ENCODE measurements at places on chromosomes 7 and 10.

GRCh38 chr7:98907570-98907969 lies 29.2 kb downstream of the TRRAP start:
- no peak for DNase-seq

GRCh38 chr10:58952747-58953466 lies 223.5 kb upstream of the PHYHIPL start:
- DNase-seq, result peak; percentile 61

DNA sequence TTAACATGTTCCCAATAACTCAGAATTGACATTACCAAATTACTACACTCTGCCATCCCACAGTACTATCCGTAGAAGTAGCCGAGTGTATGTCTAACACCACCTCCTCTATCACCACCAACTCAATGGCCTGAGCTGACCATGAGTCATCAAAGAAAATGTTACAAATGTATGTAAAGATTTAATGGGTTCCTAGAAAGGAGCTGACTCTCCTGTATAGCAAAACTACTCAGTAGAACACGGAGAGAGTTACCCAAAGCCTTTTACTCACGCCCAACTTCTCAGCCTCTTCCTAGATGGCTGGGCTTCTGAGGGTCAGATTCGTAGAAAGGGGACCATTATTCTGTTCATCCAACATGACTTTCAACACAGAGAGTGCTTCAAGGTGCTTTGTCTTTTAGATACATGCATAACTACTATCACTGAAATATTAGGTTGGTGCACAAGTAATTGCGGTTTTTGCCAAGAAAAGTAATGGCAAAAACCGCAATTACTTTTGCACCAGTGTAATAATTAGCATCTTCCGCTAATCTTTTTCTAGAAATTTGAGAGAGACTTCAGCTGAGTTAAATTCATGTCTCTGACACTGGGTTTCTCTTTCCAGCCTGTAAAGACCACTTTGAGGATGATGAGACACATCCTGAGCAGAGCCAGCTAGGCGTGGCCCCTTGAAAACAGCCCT lies 24.0 kb upstream of the NANOS1 start:
- DNase-seq, result peak; percentile 53

GRCh38 chr7:134963036-134963435 lies 23.3 kb upstream of the AGBL3 start:
- DNase-seq, result no peak

DNA sequence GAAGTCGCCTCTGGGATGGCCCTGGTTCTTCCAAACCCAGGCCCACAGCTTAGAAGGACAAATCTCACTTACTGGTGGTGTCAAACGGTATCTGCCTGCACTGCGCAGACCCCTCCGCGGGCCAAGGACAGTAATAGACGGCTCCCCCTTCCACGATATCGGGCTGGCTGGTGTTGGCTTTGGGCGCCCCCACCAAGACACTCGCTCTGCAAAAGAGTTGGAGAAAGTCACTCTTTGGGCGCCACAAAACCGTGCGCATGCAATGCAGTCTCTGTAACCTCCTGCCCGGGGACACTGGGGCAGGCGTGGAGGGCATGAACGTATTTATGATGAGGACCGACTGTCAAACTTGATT lies 1.1 kb downstream of the ITGA8 start:
- DNase-seq, result no peak

DNA sequence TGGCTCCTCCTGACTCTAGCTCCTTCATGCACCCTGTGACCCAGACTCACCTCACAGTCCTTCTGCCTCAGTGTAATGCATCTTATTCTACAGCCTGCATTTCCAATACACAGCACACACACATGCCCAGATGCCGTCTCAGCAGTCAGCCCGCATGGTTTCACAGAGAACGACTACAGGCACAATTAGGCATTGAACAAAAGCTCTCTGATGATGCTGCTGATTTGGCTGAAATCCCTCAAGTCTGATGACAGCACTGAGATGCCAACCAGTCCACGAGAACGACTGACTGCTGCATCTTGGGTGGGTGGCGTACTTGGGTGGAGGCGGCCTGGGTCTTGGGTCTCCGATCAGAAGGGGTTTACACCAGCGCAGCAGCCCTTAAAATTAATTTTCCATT lies 200.4 kb downstream of the TAX1BP1 start:
- no peak for DNase-seq

GRCh38 chr10:98610301-98610700 lies 163.6 kb upstream of the HPS1 start:
- DNase-seq, result no peak

- DNase-seq, result no peak
Observed at GRCh38 chr10:132970641-132971438, 28.5 kb upstream of the CFAP46 start.

GRCh38 chr10:96509017-96509641 lies 4.6 kb downstream of the TLL2 start:
- peak; percentile 71 for DNase-seq

DNA sequence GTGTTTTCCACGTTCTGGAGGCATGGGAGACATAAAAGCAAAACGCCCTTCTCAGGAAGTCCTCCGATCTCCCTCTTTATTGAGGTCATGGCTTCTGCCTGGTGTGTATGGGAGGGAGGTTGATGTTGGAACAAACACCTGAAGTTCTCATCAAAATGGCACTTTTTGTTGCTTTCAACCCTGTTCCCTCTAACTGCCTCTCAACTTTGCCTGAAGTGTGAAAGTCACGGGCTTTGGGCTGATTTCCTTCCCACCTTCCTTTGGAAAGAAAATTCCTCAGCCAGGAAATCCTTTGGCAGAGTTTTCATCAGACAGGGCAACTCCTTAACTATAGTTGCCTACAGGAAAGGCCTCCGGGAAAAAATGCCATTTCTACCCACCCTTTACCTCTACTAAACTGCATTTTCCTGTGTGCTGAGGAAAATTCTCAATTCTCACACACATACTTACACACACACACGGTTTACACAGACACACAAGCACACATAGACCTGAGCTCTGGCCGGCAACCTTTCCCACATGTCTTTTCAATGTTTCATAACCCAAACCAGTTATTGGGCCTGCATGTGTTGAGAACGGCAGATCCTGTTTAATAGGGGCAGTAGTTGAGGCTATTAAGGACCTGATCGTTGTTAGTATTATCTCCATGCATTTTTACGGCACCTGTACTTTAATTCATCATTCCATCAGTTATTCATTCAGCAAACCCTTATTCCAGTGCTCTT lies 36.4 kb downstream of the CYP17A1 start:
- DNase-seq, result no peak

DNA sequence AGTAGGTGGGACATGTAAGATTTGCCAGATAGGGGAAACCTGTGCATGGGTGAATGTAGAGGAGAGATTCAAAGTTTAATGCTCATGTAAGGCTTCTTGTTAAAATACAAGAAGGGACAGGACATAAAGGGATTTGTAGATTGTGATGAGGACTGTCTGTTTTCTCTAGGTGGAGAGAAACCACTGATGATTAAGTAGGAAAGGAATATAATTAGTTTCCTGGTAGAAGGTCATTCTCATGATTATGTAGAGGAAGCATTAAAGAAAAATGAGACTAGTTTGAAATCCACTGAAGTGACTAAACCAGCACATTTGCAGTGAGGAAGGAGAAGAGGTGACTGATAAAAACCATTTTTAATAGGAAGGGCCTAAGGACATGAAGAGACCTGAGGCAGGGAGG lies 19.6 kb upstream of the MACC1 start:
- DNase-seq, result peak; percentile 35

DNA sequence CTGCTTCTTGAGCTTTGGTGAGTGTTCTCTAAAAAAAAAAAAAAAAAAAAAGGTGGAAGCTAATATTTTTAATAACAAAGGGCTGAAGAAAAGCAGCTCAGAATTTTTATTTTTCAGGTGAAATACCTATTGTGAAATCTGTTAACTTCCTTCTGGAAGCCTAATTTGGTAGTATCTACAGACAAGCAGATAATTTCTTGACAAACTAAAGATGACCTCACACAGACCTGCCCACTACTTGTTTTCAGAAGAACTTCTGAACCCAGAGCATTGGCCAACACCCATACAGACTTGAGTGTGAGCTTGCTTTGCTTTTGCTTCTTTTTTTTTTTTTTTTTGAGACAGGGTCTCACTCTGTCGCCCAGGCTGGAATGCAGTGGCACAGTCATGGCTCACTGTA lies 31.2 kb downstream of the LRRC4 start:
- no peak for DNase-seq

DNA sequence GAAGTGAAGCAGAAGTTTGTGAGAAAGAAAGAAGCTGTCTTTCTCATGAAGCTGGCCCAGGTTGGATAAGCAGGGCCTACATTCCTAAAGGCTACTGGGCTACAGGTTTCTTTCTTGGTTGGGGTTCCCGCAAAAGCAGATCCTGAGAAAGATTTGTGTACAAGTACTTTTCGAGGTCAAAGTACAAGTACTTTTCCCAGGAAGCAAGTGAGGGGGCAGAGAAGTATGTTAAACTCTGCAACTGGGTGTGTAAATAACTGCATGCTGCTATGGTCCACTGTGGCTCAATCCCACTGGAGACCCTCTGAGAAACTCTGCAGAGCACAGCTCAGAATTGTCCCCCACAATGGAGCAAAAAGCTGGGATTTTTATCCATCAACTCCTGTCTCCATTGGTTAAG lies 28.7 kb downstream of the LSM5 start:
- no peak for DNase-seq

DNA sequence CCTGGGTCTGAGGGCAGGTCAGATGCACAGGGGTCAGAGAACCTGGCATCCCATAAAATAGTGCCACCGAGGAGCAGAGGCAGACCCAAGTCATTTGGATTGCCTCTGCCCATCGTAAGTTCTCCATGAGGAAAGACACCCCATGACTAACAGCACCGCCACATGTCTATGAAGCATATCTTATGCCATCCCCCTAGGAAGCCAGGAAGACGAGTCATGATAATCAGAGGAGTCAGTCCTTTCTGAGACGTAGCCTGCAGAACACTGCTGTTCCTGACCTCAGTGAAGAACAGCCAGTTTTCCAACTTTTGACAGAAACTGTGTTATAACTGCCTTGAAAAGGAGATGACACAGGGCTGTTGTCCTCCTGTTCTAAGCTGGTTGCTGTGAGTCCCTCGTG lies 51.2 kb downstream of the INSYN2A start:
- peak; percentile 76 for DNase-seq

Measured in EL (cell line).